ENCODE measurements at places on chromosomes 11 and 22.

DNA sequence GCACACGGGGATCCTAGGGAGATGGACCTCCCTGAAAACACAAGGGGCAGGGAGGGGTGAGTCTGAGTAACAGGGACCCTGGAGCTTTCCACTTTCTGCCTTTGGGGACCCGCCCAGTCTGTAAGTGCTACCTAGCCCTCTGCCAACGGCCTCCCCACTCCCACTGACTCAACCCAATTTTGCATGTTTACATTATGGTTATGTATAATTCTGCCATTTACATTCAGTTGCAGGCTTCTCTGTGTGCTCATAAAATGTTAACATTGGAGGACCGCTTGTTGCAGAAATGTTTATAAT is 105.8 kb downstream of the DSCAML1 start:
- no peak for DNase-seq

GRCh38 chr11:123086305-123086704 is 24.4 kb upstream of the HSPA8 start:
- DNase-seq = no peak

GRCh38 chr11:105609832-105610781 is at the start of gene GRIA4:
GRIA4 (plus strand) TSS chr11:105610073; CDS start chr11:105610998, 925 bp downstream.
- DNase-seq = no peak

DNA sequence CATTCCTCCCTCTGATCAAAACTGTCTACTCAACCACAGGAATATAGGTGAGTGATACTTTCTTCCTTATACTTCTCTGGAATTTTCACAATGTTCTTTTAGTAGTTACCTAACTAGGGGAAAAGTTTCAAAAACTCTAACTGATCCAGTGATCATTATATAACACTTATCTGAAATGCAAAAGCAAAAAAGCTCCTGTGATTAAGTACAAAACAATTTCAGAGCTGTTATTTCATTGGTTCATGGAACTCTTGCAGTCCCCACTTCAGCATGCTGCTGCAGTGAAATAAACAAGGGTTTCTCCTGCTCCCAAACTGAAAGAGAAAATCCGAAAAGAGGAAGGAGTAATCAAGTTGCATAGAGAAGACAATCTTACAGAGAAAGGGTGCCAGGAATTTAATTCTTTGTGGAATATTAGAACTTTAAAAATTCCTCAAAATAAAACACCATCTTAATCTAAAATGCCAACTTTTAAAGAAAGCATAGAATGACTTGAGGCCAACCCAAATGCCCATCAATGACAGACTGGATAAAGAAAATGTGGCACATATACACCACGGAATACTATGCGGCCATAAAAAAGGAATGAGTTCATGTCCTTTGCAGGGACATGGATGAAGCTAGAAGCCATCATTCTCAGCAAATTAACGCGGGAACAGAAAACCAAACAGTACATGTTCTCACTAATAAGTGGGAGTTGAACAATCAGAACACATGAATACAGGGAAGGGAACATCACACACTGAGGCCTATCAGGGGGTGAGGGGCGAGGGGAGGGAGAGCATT is 20.3 kb downstream of the PPP2R1B start:
- DNase-seq = no peak

DNA sequence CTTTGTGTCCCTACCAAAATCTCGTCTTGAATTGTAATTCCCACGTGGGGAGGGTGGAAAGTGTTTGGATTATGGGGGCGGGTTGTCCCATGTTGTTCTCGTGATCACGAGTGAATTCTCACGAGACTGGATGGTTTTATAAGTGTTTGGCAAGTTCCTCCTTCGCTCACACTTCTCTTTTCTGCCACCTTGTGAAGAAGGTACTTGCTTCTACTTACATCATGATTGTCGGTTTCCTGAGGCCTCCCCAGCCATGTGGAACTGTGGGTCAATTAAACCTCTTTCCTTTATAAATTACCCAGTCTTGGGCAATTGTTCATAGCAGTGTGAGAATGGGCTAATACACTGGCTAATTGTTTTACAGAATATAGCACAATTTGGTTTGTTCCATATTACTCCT is 326.3 kb downstream of the GRM5 start:
- DNase-seq = no peak

- DNase-seq = no peak
Observed at GRCh38 chr11:111362887-111363411, 16.1 kb downstream of the POU2AF1 start.

- DNase-seq = no peak
Observed at GRCh38 chr11:101030692-101031091, 98.9 kb downstream of the PGR start.

DNA sequence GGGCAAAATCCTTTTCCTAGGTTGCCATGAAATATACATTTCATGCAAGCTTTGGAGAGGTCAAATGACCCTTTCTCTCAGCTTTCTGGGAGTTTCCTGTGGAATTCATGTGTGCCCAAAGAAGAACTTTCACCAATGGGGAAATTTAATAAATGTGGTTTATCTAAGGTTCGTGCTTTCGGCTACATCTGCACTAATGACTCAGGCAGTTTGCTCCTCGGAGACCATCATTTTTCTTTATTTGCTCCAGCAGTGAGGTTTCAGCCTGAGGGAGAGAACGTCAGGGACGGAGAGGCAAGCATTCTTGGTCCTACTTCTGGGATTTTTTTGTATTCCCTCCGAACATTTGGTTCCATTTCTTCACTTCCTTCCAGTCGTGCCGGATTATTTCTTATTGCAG is 85.2 kb downstream of the FLI1 start:
- DNase-seq = no peak

GRCh38 chr11:125410091-125410490 is 86.0 kb downstream of the FEZ1 start:
- DNase-seq = no peak

DNA sequence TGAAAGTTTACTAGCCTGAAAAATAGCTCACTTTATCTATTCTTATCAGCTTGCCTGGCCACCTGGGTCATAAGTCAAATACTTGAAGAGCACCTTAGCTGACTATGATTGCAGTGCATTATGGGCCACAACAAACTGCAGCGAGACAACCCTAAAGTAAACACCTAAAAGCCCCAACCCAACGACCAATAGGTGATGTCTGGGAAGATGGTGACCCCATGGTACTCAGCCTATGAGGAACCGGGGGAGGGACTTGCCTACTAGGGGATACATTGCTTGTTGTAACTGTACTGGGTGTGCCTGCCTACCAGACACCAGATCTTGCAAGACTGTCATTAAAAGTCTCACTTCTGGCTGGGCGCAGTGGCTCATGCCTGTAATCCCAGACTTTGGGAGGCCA is 35.6 kb upstream of the APOBEC3A start:
- no peak for DNase-seq

- no peak for DNase-seq
Observed at GRCh38 chr22:43227239-43227630, 40.3 kb upstream of the TTLL12 start.

DNA sequence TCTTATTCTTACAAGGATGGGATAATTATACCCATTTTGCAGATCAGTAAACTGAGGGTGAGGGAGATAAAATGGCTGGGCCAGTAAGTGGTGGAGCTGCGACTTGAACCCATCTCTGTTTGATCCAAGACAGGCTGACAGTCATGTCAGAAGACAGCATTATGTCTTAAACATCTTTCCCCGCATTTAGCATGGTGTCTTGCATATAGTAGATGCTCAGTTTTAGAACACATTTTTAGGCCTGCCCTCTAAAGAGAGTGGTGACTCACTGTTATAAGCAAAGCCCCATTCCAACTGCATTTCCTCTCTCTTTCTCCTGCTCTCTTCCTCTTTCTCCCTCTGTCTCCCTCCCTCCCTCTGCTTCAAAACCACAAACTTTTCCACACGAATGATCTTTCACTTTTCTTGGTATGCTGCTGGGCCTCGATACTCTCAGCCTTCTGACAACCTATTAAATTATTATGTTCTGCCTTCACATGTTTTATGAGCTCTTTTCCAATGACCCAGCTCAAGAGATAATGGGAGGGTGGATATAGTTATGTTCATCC is 25.2 kb downstream of the CWC15 start:
- peak; percentile 52 for DNase-seq

GRCh38 chr22:31995046-31995445 is 48.0 kb upstream of the SLC5A1 start:
- DNase-seq = no peak

DNA sequence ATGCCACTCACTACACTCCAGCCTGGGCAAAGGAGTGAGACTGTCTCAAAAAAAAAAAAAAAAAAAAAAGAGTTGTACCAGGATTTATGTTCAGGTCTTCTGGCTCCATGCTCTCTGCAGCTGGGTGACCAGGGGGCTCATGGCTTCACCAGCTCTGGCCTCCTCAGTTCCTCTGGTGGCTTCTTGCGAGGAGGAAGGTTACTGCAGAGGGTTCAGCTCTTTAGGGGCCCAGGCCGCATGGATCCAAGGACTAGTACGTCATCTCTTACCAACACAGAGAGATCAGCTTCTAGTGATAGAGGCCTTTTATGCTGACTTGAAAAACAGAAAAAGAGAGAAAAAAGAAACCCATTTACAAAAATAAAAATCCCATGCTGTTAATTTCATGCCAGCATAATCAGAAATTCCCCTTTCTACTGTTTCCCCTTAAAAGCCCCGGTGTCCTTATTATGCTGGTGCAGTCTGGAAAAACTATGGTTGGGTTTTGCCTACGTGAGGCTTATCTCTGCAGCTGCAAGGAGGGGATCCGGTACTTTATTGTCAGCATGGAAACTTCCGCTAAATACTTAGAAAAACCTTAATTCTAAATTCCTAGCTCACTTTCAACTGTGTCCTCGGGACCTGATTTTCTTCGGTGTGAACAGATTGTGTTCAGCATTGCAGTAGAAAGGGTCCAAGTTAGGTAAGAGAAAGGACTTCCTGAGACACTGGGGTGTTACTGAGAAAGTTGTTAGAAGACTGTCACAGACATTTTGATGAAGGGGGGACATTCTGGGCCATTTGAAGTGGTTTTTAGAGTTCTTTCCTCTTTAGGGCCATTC is 13.7 kb downstream of the ZBTB16 start:
- DNase-seq = no peak

- no peak for DNase-seq
Observed at GRCh38 chr22:44496305-44496704, 1.7 kb downstream of the RTL6 start.

DNA sequence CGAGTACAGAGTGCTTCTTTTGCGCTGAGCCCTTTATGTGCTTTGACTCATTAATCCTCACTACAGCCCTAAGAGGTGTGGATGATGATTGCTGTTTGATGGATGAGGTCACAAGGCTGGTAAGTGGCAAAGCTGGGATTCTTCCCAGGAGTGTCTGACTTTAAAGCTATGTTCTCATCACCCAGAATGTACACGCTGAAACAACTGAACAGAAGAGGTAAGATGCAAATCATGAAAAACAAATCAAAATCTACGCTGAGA is 37.7 kb upstream of the CREB3L1 start:
- DNase-seq = no peak
